Naive thymus-derived CD4-positive, alpha-beta T cell (primary cell): ENCODE measurements at places on chromosomes 7 and 10.

- no peak for DNase-seq
Observed at GRCh38 chr10:14543904-14544210, 213.1 kb upstream of the FRMD4A start.

GRCh38 chr10:128574581-128575210 lies 448.5 kb upstream of the MKI67 start:
- no peak for DNase-seq

- no peak for DNase-seq
Observed at GRCh38 chr10:63128443-63128842, 4.7 kb upstream of the NRBF2 start.

DNA sequence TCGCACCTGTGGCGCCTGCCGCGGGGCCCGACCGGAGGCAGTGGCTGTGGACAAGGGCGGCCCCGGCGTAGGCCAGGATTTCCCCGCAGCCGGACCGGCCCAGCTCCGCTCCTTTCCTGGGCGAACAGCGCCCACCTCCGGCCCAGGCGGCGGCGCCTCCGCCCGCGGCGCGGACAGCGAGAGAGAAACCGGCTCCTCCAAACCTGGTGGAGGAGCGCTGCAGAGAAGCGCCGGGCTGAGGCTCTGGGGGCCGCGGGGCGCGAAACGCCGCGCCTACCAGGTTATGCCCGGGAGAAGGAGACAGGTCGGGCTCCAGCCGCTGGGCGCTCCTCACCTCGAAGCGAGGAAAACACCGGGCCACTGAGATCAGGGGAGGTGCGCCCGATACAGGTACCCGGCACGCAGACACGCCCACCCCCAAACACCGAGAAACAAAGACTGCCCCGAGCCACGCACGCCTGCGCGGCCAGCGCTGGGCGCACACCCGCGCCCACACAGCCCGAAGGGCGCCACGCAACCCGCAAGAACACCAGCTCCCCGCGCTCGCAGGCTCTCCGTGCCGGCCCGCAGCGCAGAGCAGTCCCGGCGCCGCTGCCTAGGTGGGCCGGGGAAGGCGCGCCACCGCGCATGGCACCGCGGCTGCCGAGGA lies 3.3 kb downstream of the GRID1 start:
- no peak for DNase-seq

DNA sequence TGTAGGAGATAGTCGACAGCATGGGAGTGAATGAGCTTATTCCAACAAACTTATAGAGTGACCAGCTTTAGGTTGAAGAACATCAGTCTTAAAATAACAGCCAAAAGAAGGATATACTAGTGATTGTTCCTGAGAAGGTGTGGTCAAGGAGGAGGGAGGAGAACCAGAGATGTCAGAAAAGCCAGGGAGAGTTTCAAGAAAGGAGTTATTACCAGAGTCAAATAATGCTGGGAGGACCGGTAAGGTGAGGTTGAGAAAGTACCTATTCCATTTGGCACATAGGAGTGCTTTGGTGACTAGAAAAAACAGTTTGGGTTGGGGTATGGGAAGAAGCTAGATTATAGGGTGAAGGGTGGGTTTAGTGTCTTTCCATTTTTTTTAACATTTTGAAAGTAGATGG lies 5.8 kb downstream of the PTPN12 start:
- DNase-seq = no peak

- DNase-seq = no peak
Observed at GRCh38 chr10:78656417-78657162, 412.2 kb upstream of the ZMIZ1 start.

GRCh38 chr7:54664235-54665228 lies 94.5 kb downstream of the SEC61G start:
- DNase-seq = no peak

DNA sequence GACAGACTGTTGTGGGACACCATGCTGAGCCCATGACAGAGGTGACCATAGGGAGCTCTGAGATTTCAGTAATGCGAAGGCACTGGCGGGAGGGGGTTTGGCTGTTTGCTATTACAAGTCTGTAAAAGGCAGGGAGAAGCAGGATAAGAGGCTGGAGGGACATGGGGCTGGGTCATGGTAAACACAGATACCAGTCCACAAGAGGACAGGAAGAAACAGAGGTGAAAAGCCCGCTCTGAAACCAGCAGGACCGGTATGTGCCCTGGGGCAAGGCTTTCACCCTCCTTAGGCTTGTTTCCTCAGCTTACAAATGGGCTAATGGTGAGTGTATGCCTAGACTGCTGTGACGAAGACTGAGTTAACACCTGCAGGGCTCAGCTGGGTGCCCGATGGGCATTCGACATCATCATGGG lies 34.1 kb downstream of the ANXA11 start:
- DNase-seq = no peak

- DNase-seq = no peak
Observed at GRCh38 chr7:7136466-7137381, 45.6 kb upstream of the C1GALT1 start.

GRCh38 chr10:102121739-102122372 lies 1.7 kb upstream of the LDB1 start:
- no peak for DNase-seq

- DNase-seq = no peak
Observed at GRCh38 chr10:5559642-5560141, 34.9 kb downstream of the CALML3 start.

- no peak for DNase-seq
Observed at GRCh38 chr7:133702960-133703359, 424.2 kb upstream of the LRGUK start.

- DNase-seq = no peak
Observed at GRCh38 chr10:121667948-121668313, 69.7 kb upstream of the FGFR2 start.

DNA sequence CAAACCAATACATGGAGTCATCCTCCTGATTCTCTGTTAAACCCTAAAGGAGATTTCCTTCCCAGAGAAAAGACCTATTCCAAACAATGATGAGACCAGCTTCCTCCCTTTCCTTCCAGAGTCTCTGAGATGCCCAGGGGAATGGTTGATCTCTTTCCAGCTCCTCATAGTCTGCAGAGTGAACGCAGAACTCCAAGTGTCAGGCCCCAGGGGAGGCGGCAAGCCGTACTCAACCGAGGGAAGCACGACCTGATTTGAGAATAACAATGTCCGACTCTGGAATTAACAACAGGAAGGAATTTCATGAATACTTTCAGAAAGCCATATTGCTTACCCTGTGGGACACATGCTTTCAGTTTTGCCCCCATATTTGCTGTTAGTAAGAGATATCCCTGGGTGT lies 241.7 kb upstream of the GLI3 start:
- DNase-seq = no peak

- no peak for DNase-seq
Observed at GRCh38 chr7:1246871-1247526, 14.3 kb downstream of the UNCX start.

GRCh38 chr7:55534262-55534915 lies 37.9 kb downstream of the VOPP1 start:
- DNase-seq = peak; percentile 79

GRCh38 chr10:3486346-3487065 lies 298.5 kb downstream of the KLF6 start:
- DNase-seq = no peak

- DNase-seq = no peak
Observed at GRCh38 chr10:97119058-97119745, 66.6 kb downstream of the SLIT1 start.

GRCh38 chr7:92528958-92529264 lies 316 bp downstream of the RBM48 start:
- DNase-seq = no peak

- no peak for DNase-seq
Observed at GRCh38 chr7:46162609-46163008, 241.5 kb upstream of the IGFBP3 start.

GRCh38 chr10:49241385-49241784 lies 53.2 kb upstream of the TMEM273 start:
- no peak for DNase-seq

GRCh38 chr7:117065571-117066150 lies 112.4 kb downstream of the ST7 start:
- DNase-seq = no peak

DNA sequence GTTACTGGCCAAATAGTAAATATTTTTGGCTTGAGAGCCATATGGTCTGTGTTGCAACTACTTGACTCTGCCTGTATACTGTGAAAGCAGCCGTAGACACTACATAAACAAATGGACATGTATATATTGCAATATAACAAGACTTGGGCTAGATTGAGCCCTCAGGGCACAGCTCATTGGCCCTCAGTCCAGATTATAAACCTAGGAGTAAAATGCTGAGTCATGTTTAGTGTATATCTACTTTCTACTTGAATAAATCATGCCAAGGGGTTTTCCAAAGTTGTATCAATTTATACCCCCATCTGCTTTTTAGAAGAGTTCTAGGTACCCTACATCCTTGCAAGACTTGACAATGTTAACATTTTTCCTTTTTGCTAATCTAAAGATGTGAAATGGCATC lies 27.4 kb upstream of the POU6F2 start:
- DNase-seq = no peak

DNA sequence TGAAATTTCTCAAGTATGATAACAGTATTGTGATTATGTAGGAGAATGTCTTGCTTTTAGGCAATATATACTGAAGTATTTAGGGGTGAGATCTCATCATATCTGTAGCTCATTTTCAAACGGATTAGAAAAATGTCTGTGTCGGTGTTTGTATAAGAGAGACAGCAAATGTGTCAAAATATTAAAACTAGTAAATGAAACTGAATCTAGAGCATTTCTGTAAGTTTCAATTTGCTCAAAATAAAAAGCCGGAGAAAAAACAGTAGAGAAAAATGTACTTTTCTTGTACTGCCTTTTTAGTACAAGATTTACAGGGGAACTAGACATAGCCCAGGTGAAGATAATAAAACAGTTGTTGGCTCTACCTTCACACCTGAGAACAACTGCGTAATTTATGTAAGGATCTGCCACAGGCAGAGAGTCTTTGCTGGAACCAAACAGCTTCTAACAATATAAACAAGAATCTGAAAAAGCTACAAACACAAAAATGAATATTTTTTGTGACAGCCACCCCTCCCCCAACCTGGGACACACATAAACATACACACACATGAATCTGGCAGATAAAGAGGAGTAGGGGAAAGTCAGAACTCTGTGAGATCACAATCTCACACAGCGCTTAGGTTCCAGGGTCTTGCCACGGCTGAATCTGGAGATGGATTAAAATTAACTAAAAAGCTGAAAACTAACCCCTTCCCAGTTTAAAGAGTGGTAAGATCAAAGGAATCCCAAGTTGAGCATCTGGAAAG lies 153.3 kb downstream of the AVL9 start:
- DNase-seq = no peak

DNA sequence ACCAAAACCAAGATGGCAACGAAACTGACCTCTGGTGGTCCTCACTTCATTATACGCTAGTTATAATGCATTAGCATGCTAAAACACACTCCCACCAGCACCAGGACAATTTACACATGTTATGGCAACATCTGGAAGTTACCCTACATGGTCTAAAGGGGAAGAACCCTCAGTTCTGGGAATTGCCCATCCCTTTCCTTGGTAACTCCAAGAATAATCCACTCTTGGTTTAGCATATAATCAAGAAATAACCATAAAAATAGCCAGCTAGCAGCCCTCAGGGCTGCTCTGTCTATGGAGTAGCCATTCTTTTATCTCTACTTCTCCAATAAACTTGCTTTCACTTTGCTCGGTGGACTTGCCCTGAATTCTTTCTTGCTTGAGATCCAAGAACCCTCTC lies 191.1 kb downstream of the DOCK4 start:
- DNase-seq = no peak

DNA sequence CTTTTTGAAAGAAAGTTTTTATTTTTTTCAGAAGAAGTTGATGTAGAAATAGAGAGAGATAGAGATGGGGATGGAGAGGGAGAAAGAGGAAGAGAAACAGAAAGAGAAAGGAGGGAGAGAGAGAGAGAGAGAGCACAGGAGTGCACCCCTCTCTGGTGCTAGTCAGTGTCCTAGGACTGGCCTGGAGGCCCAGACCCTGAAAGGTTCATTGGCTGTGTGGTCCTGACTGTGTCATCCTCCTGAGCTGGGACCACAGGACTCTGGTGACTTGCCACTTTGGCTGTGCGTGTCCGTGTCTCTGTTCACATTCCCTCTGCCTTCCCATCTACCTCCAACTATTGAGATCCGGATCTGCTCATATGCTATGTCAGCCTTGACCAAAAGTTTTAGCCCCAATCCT lies 62.1 kb upstream of the SHH start:
- DNase-seq = no peak

DNA sequence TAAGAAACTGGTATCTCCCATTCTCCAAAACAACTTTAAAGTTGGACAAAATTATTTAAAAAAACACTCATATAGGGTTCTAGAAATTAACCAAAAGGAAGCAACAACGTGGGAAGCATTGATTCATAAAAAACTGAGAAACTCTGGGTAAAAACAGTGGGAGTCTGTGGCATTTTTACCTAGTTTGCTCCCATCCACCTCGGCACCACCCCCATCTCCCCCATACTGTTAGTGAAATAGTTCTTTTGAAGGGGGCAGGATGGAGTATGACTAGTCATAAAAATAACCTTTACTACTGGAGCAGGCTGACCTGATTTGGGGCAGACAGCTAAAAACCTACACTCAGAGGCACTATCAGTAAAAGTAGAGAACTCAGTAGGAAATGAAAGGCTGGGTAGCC lies 123.2 kb downstream of the AVL9 start:
- no peak for DNase-seq

- DNase-seq = no peak
Observed at GRCh38 chr10:8133146-8133545, 78.7 kb downstream of the GATA3 start.

DNA sequence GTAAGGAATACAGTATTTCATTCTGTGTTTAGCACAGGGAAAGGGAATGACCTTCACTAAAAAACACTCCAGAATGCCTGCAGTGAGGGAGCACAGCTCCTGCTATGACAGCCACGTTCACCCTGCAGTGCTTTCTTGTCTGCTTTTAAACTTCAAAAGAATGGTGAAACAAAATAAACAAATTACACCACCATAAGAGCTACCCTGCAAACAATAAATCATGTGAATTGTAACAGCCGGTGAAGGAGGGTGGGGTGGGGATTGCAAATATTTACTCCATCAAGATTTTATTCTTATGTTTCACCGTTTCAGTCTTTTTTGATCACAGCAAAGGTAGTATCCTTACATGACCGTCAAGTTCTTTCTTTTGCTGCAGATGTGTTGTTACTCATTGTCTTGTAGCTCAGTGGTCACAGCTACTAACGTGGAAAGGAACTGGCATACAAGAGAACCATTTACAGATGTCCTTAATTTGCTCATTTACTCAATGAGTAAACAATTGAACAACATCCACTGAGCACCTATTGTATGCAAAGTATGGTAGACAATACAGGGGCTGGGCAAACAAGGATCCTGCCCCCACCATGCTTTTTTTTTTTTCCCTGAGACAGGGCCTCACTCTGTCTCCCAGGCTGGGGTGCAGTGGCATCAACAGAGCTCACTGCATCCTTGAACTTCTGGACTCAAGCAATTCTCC lies 4.1 kb upstream of the CHN2 start:
- no peak for DNase-seq

DNA sequence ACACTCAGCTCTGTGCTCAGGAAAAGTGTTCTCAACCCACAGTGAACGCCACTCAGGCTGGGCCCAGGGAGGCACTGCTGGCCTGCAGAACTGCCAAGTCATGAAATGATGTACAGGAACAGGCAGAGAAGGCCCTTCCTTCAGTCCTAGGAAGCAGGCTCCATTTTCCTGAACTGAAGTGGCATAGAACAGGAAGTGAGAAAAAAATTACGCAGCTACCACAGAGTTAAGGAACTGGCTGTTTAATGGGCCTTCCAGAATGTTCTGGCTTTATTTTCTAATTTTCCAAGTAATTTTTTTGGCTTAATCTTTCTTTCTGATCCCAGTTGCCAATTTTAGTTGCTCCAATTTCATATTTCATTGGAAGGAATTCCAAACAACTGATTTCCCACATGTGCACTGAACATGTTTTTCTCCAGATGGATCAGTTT lies 39.3 kb downstream of the LRRC18 start:
- DNase-seq = no peak
